Stimulated activated CD8-positive, alpha-beta memory T cell treated with anti-CD3 and anti-CD28 coated beads, Interleukin-15, amount 100 ng/mL, for 1 hour (primary cell): ENCODE measurements at places on chromosomes 7 and 10.

DNA sequence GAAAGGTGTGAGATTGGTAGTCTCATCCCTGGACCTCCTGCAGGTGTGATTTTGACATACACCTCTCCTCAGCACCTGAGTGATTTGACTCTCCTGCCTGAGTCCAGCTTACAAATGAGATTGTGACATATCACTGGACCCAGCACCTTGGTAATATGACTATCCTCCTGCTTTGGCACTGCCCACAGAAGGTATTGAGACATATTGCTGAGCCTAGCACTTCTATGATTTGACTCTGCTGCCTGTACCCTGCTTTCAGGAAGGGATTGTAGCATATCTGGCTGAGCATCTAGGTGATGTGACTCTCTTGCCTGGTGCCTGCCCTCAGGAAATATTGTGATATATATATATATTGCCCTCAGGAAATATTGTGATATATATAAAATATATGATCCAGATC, 43.5 kb upstream of the ZNF680 start:
- no peak for DNase-seq

DNA sequence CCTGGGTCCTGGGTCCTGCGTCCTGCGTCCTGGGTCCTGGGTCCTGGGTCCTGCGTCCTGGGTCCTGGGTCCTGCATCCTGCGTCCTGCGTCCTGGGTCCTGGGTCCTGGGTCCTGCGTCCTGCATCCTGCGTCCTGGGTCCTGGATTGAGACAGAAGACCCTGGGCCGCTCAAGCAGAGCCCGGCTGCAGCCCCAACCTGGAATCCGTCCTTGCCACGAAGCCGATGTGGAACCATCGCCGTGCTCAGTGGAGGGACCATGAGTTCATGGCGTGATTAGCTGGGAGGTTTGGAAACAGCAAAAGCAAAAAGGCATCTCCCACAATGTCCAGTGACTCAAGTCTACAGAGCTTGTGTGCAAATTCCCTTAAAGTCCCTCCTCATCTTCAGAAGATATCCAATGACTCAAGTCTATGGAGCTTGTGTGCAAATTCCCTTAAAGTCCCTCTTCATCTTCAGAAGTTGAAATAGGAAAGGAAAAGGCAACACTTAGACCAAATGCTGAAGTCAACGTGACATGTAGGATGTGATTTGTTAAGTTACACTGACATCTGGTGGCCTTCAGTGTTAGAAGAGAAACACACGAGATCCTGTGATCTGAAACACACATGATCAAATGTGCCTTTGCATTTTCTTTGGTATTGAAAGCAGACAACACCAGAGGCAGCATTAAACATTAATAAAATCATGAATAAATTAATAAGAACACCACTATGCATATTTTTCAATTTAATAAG, 179.9 kb downstream of the PTPRN2 start:
- DNase-seq, result no peak

DNA sequence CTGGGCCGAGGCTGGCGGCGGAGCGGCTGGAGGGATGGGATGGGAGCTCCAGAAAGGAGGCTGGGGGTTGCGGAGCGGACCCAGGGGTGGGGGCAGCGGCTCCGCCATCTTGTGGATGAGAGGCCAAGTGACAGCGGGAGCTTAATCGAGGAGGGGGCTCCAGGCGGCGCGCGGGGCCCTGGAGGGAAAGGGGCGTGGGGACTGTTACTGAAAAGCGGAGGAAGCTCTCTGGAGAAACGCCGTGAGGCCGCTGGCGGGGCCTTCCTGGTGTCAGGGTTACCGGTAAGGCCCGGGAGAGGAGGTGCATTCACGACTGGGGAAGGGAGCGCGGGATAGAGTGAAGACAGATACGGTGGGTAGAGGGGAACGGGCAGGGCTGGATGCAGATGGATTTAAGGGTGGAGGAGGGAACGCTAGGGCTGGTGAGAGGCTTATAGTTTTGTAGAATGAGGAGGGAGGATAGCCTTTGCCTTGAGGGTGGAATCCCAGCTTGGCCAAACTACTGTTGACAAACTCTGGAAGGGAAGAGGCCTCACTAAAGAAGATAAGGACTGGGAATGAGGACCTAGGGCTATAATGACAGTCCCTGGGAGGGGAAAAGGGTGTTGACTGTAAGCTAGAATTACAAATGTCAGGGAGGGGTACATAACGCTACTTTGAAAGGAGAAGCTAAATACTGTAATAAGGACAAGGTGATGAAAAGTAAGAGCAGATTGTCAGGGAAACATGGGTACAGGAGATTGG, 535 bp downstream of the BTRC start:
- DNase-seq, result no peak

- no peak for DNase-seq
Observed at GRCh38 chr7:116380025-116380424, 119.5 kb upstream of the CAV2 start.
